ENCODE measurements at places on chromosomes 16 and 17.

DNA sequence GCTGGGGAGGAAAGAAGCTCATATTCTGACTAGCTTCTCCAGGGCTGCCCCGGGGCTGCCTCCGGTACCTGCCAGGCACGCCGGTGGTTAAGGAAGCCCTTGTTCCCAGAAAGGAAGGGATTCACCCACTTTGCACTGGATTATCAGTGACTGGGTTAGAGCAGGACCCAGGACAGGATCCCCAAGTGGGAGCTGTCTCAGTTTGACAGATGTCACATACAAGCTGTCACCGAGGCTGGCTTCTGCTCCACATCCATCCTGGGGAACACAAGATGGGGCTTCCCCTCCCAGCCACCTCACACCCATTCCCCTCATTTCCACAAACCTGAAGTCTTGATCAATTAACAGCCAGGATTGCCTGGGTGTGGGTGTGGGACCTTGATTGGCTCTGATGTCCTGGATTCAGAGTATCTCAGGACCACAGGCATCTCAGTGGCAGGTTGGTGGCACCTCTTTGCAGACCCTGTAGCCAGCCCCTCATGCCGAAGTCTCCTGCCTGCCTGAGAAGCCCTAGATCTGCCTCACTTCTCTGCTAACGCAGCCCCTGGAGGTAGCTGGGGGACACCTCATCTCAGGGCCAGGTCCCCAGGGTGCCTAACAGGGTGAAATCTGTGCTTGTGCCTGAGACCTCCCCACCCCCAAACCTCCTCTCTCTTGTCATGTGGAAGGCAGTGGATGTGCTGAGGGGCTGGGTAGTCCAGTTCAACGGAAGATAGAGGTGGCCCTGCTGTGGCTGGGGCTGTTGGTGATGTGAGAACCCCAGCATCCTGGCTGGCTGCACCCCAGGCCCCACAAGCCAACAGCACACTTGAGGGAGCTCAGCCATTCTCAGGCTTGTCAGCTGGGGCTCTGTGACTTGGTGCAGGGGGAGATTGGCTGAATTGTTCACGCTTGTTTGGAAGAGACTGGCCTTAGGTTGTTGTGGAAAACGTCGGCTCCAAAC lies 1.4 kb downstream of the CACNG5 start:
- DNase-seq = no peak

- DNase-seq = peak; percentile 69
These were observed 6.8 kb downstream of the LDHD start for GRCh38 chr16:75109732-75110243.

GRCh38 chr17:10748531-10749181 lies 18.8 kb upstream of the TMEM220 start:
- DNase-seq = no peak

GRCh38 chr17:5138616-5139457 lies 23.0 kb downstream of the USP6 start:
- DNase-seq = no peak

GRCh38 chr16:35565626-35566025 lies 2106.2 kb downstream of the TP53TG3F start:
- no peak for DNase-seq

GRCh38 chr16:73092236-73092781 lies 44.4 kb upstream of the ZFHX3 start:
- no peak for DNase-seq

DNA sequence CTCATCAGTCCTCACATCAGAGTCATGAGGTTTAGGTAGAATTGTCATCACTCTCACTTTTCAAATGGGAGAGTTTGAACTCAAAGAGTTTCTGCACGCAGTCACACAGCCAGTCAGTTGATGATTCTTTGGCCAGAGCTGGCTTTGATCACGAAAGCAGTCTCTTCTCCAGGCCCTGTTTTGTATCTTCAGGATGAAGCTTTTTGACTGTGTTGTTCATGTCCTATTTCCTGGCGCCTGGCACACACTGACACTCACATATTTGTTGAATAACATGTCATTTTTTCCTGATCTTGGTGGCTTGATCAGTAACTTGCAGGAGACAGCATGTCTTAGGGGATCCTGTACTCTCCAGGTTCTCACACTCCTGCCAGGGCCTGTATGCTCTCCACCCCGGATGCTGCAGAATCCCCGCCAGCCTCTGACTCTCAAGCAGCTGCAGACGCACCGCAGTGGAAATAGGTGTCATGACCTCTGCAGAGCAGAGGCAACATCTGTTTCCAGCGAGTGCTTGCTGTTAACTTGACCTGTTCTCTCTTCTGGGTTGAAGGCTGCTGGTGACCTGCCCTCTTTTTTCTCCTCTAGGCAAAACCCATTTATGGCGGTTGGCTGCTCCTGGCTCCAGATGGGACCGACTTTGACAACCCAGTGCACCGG lies 33.0 kb downstream of the MPRIP start:
- no peak for DNase-seq

DNA sequence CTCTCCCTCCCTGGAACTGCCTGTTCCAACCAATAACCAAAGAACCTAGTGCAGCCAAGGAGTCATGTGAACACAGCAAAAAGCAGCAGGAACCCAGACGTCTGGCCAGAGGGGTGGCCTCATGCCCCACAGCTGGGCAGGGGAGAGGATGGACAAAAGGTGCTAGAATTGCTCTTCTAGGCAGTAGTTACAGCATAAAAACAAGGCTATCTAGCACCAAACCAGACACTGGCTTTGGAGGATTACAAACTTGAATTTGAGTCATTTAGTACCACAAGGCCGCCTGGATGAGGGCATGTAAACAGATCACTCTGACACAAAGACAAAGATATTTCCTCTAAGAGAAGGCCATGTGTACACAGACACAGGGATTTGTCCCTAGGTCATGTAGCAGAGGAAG lies 423.3 kb upstream of the MAF start:
- peak; percentile 33 for DNase-seq

DNA sequence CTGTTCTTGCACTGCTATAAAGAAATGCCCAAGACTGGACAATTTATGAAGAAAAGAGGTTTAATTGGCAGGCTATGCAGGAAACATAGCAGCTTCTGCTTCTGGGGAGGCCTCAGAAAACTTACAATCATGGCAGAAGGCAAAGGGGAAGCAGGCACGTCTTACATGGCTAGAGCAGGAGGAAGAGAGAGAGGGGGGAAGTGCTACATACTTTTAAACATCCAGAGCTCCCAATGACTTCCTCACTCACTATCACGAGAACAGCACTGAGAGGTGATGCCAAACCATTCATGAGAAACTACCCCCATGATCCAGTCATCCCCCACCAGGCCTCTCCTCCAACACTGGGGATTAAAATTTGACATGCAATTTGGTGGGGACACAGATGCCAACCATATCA lies 13.3 kb downstream of the WFIKKN2 start:
- no peak for DNase-seq

Measured in DMS153 (cell line).